ENCODE measurements at places on chromosomes 16 and 17.

GRCh38 chr16:608019-608418 lies 18.2 kb downstream of the RAB40C start:
- DNase-seq = no peak

GRCh38 chr17:7130621-7131422 lies 16.2 kb upstream of the ASGR2 start:
- no peak for DNase-seq

DNA sequence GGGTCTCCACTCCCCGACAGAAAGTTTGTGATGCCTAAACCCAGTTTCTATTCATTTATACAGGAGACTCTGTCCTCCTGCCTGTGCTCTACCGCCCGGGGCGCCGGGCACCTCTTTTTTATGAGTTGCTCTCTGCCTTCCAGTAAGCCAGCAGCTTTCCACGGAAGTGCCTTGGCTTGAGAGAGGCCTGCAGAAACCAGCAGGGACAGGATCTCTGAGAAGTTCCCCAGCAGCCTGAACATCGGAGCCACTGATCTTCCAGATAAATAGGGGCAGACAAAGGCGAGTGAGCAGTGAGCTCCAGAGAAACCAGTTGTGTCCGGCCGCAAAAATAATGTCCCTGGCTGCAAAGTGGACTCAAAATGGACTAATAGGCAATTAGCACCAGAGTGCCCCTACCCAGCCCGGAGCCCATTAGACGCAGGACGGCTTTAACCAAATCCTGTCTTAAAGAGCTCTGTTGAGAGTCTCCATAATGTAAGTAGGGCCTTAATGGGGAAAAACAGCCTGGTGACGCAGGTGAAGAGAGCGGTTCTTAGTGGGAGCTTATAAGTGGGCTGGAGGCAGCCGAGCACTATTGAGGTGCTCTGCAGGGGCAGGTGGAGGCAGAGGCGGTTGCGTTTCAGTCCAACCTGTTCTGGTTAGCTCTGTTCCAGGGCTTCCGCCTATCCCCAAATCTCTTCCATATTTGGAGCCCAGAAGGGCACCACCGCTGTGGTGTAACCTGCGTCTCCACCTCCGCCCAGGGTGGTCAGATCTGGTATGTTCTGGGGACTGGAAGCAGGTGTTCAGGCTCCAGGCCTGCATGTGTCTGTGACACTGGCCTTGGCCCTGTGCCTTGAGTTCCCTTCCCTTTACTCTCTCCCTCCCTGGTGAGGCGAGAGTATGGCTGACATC lies 74.1 kb downstream of the NT5M start:
- DNase-seq = no peak

DNA sequence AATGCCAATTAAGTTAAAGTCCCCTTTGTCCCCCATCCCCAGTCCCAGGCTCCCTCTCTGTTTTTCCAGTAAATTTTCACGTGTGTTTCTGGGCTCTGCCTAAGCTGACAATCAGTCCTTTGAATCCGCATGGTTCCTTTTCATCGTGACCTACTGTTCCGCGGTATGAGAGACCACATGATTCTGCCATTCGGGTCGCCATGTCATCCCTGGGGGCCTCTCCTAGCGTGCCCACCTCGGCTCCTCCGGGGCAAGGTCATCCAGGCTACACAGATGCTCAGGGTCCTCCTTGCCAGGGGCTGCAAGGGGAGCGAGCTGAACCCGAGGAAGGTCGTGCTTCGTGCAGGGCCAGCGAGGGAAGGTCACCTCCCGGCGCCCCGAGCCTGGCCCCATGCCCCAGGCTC lies 157.6 kb downstream of the RAB11FIP4 start:
- peak; percentile 52 for DNase-seq

GRCh38 chr16:2196162-2196980 lies at the start of gene CASKIN1:
Gene CASKIN1, minus strand, starts transcription at chr16:2196605. Its CDS starts 173 bp downstream, at chr16:2196432.
- DNase-seq = no peak

DNA sequence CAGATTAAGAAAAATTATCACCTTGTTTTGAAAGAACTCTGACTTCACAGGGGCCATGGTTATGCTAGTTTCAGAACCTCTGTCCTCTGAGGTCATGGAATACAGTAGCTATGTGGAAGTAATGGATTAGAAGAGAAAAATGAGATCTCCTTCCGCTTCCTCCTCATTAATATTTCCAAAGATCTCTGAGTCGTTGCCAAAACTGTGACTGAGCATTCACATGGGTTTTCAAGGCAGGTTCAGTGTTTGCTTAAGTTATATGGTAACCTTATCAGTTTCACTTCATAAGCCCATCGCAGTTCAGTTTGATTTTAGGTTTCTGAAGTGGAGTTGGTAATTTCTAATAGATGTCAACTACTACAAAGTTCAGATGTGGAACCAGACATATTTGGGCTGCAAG lies 321.2 kb upstream of the SOX9 start:
- DNase-seq = no peak

- DNase-seq = no peak
These were observed 368.4 kb upstream of the KIF2B start for GRCh38 chr17:53454337-53454736.

DNA sequence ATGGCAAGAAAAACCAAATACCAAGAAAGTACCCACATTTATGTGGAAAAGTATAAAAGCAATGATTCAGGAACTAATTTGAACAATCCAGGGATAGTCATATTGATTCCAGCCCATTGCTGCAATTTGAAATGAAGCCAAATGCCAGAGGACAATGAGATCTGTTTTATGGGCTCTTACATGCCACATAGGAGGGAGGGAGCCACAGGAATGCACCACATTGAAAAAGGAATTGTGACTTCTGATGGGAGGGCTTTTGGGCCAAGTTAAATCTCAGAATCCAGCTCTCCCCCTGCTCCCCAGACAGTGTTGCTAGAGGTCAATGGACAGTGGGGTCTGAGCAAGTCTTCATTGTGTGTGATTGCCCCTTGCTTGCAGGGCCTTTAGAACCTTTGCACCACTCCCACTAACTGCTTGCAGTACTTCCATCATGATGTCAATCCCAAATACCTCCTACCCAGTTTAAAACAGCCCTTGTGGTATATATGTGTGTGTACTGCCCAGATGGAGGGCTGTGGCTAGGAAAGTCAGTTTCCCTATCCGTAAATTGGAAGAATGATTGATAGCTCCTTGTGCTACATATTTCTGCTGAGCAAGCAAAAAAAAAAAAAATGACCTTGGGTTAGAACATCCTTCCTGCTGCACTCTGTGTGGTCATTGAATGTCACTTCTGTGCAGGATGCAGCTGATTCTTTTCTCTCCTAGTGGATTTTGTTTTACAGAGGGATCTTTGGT lies 406.8 kb downstream of the UTP18 start:
- no peak for DNase-seq

DNA sequence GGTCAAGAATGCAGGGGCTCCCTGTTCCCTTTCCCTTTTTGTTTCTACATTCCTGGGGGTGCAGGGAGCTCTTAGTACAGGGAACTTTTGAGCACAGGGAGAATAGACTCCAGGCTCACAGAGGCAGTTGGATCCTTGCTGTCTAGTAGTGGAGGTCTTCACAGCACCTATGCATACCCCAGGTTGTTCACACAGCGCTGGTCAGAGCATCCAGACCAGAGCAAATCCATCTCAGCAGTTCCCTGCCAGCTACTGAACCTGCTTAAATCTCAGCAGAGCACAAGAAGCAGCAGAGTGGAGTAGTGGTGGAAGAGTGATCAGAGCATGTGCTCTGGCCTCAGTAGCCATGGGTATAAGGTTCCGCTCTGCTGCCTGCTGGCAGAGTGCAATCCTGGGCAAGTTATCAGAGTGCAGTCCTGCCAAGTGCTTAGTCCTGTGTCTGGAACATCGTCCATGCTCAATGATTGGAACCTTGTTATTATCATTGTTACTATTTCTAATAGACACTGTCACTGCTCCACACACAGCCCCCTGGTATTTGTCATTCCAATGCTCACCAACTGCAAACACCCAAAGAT lies 220.4 kb downstream of the CBLN1 start:
- no peak for DNase-seq

- no peak for DNase-seq
These were observed 233.5 kb upstream of the TNRC6C start for GRCh38 chr17:77724876-77725615.

DNA sequence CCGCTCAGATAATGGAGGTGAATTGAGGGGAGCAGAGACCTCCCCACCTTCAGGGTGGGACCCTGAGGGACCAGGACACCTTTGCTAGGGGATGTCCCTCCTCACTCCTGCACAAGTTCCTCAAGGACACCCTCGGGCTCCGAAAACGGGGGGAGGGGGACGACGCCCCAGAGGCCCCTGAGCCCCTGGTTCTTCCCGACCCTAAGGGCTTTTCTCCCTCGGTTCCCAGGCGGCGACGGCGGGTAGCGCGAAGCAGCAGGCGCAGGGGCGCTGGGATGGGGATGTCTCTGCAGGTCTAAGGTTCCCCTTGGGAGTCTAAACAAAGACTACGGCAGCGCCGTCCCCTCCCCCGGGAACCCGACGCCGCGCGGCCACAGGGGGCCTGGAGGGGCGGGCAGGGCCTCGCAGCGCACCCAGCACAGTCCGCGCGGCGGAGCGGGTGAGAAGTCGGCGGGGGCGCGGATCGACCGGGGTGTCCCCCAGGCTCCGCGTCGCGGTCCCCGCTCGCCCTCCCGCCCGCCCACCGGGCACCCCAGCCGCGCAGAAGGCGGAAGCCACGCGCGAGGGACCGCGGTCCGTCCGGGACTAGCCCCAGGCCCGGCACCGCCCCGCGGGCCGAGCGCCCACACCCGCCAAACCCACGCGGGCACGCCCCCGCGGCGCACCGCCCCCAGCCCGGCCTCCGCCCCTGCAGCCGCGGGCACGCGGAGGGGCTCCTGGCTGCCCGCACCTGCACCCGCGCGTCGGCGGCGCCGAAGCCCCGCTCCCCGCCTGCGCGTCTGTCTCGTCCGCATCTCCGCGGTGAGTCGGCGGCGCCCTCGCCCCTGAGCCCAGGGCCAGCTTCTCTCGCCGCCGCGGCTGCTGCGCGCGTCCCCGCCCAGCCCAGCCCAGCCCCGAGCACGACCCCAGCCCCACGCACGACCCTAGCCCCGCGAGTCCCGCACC lies 36.7 kb upstream of the NDRG4 start:
- no peak for DNase-seq

DNA sequence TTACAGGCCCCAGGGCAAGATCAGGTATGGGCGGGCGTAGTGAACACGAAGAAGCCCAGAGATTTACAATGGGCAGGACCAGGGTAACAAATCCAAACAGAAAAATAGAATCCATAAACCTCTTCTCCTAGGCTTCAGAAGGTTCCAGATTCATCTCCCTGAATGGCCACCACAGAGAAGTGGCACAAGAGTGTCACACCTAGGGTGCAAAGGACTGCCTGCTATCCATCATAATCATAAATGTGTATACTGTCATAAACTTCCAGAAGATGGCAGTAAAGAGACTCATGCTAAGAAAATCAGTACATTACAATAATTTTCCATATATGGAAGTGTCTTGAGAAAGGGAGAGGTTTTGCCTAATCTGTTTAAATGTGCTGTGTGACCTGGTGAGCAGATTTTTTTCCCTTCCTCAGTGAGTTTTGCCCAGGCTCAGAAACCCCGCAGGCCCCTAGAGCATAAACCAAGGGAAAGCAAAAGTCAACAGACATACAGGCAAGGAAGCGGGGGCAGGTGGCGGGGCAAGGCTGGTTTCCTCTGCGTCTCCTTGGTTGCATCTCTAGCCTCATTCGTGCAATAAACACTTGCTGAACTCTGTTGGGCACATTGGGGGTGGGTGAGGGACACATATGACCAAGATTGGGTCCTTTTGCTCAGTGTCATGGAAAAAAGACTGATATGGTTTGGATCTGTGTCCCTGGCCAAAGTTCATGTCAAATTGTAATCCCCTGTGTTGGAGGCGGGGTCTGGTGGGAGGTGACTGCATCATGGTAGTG lies 92.0 kb upstream of the CDH5 start:
- DNase-seq = peak; percentile 29

DNA sequence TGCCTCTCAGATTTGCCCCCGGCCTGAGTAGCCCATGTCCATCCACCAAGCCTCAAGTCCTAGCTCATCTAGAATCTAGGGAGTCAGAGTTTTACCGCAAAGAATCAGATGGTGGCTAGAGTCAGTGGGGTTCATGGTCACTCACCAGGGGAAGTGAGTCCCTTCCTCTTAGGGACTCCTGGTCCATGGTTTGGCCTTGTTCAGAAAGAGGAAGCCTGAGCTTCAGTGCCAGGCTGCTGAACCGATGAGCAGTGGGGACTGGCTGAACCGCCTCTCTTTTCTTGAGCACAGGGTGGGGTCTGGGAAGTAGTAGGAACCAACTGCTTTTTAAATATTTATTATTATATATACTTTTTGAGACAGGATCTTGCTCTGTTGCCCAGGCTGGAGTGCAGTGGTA lies 160.3 kb downstream of the NTN1 start:
- no peak for DNase-seq

- no peak for DNase-seq
These were observed 5.0 kb downstream of the FOXK2 start for GRCh38 chr17:82524540-82524939.

- DNase-seq = no peak
These were observed 58.7 kb downstream of the TANC2 start for GRCh38 chr17:63024716-63025115.

DNA sequence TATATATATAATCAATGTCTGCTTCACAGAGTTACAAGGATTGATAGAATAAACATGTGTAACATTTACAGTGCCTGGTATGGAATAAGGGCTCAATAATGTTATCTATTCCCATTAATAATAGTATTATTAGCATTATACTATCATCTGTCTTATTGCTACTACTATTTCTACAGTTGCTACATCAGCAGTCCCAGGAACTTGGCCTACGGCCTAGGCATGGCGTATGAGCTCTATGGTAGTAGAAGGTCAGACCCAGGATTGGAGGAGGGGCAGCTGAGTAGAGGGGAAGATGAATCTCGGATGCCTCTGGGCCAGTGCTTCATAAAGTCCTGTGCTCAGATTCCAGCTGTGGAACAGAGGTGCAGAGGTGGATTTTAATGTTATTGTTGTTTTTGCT lies 146.3 kb upstream of the TBX2 start:
- no peak for DNase-seq

- DNase-seq = peak; percentile 64
These were observed 15.5 kb downstream of the VPS35 start for GRCh38 chr16:46673320-46674013.

GRCh38 chr16:58793366-58793765 lies 59.2 kb upstream of the GOT2 start:
- DNase-seq = no peak

DNA sequence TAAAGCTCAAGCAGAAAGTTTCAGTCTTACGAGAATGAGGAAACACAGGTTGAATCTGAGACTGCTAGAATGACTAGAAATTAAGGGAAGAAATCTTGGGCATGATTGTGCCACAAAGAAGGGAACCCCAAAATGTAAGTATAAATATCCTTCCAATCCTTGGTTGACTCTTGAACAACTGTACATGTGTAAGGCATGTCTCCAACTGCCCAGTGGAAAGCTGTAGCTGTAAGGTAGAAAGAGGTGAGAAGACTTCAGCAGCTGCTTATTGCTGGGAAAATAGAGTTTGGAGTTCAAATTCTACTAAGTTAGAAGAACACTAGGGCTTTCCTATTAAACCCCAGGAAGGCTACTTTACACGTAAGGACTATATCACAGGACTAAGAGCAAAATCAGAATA lies 59.7 kb upstream of the NACA2 start:
- DNase-seq = no peak

Measured in COLO829 (cell line).